ENCODE measurements at places on chromosomes 4 and X.

GRCh38 chr4:76003035-76003434 lies 4.3 kb downstream of the CXCL9 start:
- no peak for DNase-seq

- DNase-seq: no peak
Measured at GRCh38 chr4:174318829-174319764, 35.4 kb downstream of the CEP44 start.

DNA sequence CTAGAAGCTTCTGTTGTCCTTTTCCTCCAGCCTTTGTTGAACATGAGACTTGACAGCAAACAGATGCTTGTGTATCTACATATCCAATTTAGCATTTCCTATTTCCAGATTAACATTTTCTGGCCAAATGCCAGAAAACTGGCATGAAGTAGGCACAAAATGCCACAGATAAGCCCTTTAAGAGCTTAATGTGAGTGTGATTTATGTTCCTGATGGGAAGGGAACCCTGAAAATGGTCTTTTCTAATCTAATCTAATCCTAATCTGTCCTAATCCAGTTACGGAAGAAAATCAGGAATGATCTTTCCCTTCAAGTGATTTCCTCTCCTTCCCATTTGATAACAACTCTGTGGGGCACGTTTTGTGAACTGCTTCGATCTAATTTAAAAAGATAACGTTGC lies 133.0 kb upstream of the C1QTNF7 start:
- no peak for DNase-seq

- no peak for DNase-seq
Measured at GRCh38 chr4:170106900-170107299, 17.1 kb upstream of the AADAT start.

- DNase-seq: no peak
Measured at GRCh38 chr4:69044247-69044646, 52.0 kb upstream of the UGT2B7 start.

- no peak for DNase-seq
Measured at GRCh38 chrX:72621625-72622485, 49.2 kb upstream of the HDAC8 start.

- DNase-seq: no peak
Measured at GRCh38 chrX:69027181-69028005, 137.9 kb downstream of the PJA1 start.

DNA sequence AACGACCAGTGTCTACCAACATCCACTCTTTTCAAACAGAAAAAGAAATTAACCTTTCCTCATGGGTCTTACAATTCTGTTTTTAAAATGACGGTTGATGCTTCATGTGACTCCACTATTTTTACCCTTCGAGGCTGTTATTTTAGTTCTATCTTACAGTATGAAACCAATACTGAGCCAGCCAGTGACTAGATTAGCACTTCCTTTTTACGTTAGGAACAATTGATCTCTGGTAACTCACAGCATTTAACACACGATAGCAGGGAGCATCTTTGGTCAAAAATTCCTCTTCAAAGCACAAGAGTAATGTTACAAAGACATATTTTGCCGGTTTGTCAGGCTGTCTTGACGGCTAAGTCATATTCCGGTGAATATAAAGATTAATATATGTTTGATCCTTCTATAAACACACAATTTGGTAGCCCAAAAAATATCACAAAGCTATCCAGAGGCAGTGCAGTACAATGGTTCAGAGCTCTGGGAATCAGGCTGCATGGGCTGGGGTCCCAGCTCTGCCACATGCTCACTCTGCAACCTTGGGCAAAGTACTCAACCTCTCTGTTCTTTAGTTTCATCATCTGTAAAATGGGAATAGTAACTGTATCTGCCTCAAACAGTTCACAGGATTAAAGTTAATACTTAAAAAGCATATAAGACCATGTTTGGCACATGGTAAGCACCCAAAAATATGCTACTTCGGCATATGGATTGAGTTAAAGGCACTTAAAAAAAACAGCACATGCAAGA lies 62.9 kb upstream of the TXK start:
- DNase-seq: no peak

GRCh38 chr4:2046031-2046961 lies 12.8 kb upstream of the NAT8L start:
- peak; percentile 9 for DNase-seq

GRCh38 chr4:4356106-4357041 lies 30.5 kb upstream of the NSG1 start:
- DNase-seq: no peak

GRCh38 chr4:34091451-34091850 lies 2152.9 kb downstream of the ARAP2 start:
- no peak for DNase-seq

- DNase-seq: no peak
Measured at GRCh38 chr4:122731676-122732075, 828 bp upstream of the BBS12 start.

DNA sequence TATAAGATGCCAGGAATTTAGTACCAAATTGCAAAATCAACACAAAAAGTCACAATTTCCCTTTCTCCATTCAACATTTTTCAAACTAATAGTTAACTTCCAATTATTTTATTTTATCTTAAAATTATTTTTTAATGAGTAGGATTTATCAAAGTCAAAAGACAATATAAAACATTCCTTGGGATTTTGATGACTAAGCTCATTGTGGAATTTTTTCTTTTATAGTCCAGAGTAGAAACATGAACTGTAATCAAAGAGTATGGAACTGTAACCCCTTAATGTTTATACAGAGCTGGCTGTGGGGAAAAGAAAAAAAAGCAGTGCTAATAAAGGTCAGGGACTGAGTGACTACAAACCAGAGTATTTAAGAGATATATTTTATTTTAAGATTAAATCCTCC lies 368.6 kb upstream of the CPXCR1 start:
- no peak for DNase-seq

DNA sequence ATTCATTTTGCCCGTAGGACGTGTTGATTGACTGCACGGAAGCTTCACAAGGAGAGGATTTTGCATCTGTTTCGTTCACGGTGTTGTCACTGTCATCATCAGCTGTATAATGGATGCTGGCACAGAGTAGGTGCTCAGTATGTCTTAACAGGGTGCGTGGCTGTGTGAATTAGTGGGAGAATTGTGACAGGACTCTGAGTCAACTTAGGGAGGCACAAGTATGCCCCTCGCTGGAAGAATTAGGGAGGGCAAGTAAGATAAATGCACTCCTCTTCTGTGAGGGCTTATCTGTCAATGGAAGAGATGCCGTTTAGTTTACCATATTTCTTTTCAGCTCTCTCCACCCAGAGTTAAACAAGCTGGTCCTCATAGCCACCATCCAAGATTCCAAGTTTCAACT lies 107.2 kb downstream of the TRIML1 start:
- no peak for DNase-seq

- DNase-seq: no peak
Measured at GRCh38 chr4:161466316-161466715, 697.5 kb downstream of the FSTL5 start.

DNA sequence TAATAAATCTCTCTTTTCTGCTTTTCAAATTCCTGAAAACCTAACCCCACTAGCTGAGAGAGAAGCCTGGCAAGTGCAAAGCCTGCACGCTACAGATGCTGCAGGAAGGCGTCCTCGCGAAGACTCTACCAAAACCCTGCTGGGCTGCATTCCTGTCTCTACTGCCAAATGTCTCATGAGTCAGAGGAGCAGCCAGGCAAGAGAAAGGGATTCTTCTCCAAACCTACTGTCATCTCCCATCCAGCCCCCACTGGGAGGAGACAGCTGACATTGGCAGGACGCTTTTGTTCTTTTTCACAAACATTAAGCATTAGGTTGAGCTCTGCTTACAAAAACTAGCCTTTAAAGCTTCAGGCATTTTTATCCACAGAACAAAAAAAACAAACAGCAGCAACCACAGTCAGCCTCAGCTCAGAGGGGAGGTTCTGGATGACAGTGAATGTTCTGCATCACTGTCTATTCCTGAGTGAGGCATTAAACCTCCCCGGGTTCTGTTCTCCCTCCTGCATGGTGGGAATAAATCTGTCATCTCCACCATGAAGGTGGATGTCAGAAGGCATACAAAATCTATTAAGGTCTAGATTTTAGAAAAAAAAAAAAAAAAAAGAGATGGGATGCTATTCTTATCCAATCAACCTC lies 18.0 kb downstream of the CRMP1 start:
- DNase-seq: no peak

All from BE2C (cell line).